Stimulated activated CD4-positive, alpha-beta T cell treated with anti-CD3 and anti-CD28 coated beads, Interleukin-12 subunit alpha, Interleukin-12 subunit beta, amount 100 ng/mL, for 48 hours (primary cell): ENCODE measurements at places on chromosomes 3 and 15.

- no peak for DNase-seq
Measured at GRCh38 chr3:64187065-64187959, 38.0 kb downstream of the PRICKLE2 start.

GRCh38 chr3:42412526-42413155, 2.2 kb upstream of the LYZL4 start:
- no peak for DNase-seq

GRCh38 chr3:72017935-72018334, 233.0 kb upstream of the PROK2 start:
- no peak for DNase-seq

DNA sequence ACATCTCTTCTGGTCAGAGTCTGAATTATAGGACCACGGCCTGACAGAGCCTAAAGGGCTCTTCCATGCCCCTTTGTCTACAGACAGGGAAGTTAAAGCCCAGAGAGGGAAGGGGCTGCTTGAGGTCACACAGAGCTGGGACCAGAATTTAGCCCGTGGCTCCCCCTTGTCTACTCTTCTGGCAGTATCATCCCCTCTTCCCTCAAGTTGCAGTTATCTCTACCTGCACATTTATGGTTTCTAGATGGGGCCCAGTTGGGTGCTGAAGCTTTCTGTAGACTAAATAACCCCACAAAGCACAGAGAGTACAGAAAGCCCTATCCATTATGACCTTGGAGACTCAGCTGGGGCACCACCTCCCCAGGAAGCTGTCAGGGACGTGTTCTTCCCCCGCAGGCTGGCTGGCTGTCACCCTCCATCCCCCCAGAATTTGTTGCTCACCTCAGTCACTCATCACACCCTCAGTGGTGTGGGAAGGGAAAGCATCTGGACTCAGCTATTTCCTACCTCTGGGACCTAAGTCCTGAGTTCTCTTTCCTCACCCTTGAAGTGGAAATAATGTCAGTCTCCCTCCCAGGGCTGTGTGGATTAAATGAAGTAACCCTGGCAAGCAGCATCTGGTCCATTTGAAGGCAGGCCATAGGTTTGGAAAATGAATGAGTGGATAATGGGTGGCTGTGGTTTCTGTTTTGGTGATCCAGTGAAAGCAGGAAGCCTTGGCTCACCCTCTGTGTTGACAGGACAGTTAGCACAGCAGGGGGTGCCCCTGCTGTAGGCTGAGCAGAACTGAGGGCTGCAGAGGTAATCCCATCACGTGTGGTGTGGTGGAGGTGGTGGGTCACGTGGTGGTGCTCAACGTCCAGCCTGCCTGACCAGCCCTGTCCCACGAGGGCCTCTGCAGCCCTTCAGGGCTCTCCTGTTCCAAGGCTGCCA, 16.3 kb downstream of the ACOX2 start:
- no peak for DNase-seq

GRCh38 chr3:150251187-150252062, 156.7 kb upstream of the TSC22D2 start:
- no peak for DNase-seq

DNA sequence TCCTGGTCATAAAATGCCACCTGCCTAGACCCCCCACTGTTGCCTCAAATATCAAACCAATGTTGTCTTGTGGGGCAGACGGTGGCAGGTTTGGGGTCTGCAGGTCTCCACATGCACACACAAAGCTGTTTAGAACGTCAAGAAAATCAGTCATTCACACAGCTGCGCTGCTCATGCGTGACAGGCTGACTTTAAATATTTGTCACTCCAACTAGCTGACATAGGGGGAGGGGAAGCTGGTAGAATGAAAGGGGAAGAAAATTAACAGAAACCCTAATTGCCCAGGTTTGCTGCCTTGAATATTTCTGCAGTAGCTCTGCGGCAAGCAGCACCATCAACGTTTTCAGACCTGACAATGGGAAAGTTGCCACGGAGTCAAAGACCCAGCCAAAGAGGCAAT, 201.8 kb downstream of the ABHD5 start:
- DNase-seq, result no peak

GRCh38 chr3:5197022-5197421, 9.5 kb downstream of the EDEM1 start:
- DNase-seq, result no peak

DNA sequence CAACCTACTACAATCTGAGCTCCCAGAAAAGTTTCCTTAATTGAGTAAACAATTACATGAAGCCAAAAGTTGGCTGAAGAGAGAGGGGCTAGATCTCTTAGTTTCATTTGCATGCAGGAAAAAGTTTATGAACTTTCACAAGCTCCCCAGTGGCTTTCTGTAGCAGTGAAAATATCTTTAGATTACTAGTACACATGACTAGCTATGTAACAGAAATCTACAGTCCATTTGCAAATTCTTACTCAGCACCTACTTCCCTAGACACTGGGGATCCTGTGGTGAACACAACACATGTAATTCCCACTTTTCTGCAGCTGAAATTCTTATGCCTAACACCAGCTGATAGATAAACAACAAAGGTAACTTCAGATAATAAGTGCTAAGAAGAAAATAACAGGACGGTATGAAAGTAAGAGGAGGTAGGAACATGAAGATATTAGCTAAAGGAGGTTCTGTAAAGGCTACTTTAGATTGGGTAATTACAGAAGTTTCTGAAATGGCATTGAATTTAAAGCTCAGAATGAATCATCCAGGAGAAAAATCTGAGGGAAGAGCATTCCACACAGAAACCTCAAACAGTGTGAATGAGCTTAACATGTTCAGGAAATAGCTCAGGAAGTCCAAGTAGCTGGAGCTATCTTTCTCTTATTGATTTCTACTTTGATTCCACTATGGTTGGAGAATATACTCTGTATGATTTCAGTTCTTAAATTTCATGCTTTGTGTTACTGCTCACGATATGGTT, 204.8 kb downstream of the MAGI1 start:
- DNase-seq, result no peak

GRCh38 chr3:129278439-129278965, at the start of gene HMCES:
Gene HMCES, plus strand, starts transcription at chr3:129278870. Its CDS starts 863 bp downstream, at chr3:129279733.
- DNase-seq, result peak; percentile 89

- DNase-seq, result no peak
Measured at GRCh38 chr15:52783929-52784798, 6.0 kb downstream of the ONECUT1 start.

- no peak for DNase-seq
Measured at GRCh38 chr3:111666041-111666735, 71.0 kb upstream of the ZBED2 start.

DNA sequence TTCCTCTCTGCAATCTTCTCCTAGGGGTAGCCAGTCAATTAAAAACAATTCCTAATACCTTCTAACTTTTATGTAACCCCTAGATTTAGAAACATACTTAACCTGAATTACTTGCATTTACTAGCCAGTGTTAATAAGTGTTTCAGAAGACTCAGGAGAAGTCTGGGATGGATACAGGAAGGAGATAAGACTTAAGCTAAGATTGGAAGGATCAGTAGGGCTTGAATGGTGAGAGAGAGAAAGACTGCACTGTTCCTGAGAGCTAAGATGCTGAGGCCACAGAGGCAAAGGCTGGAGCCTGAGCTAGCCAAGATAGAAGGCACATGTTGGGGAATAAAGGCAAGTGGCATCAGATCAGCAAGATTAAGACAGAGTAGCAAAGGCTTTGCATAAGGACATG, 30.1 kb upstream of the CADPS start:
- DNase-seq, result no peak

- DNase-seq, result no peak
Measured at GRCh38 chr15:76898102-76898501, 7.0 kb downstream of the SCAPER start.

- no peak for DNase-seq
Measured at GRCh38 chr3:196240424-196240823, 24.1 kb downstream of the SLC51A start.

DNA sequence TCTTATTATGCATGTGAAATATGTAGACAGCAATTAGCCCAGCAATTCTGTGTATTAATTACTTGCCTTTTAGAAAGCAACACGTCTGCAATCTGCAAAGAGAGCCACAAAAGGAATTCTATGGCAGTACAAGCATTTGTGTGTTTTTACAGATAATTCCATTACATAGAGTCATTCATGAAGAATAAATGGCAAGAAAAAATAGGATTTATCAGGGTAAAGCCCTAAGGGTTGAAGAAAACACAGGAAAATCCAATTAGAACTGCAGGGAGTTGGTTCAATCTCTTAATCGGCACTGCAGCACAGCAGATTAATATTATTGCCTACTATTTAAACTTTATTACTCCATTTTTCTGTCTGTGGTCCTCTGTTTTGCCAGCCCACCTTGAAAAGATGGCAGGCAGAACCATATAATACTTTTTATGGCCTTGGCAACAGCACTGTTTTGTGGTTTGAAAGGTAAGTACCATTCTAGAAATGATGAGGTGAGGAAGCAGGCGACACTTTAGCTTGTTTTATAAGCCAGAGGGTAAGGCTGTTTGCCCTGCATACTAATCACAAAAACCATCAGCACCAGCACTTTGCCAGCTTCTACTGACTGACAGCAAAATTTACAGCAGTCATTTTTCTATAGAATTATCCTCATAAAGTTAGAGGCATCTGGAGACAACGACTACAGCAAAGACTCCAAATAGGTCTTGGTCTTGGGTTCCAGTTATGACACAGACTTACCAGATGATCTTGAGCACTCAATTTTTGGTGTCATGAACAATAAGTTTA, 638.2 kb upstream of the NAALADL2 start:
- no peak for DNase-seq

GRCh38 chr3:57026944-57027343, 33.5 kb upstream of the SPATA12 start:
- no peak for DNase-seq

- DNase-seq, result no peak
Measured at GRCh38 chr15:40929660-40930429, 705 bp downstream of the DLL4 start.

DNA sequence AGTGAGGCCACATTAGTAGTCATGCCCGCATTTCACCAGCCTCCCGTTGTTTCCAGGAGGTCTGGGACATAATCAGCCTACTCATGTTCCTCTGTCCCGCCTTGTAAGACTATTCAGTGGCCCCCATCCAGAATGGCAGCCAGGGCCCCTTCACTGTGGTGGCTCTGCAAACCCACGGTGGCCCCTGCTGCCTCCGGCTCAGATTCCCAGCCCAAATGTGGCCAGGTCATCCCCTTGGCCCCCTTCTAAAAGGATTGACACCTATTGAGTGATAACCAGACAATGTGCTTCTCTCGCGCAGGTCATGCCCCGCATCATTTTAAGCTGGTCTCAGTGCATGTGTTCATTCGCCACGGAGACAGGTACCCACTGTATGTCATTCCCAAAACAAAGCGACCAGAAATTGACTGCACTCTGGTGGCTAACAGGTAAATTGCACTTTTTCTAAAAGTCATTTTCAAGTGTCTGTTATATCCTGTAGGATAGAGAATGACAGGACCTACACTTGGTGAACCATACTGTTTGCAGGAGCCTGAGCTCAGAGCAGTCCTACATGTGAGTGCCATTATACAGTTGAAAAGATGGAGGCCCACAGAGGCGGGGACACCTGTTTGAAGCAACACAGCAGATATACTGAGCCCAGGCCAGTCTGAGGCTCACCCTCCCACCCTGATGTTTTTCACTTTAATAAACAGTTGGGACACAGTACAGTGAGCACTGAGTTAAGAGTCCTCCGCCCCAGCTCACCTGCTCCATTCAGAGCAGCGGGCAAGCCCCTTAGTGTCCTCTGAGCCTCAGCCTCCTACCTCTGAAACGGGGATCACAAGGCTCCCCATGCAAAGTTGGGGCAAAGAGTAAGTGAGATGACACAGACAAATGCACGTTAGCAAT, 47.7 kb downstream of the PXYLP1 start:
- DNase-seq, result no peak

- DNase-seq, result peak; percentile 31
Measured at GRCh38 chr3:186025161-186025560, 83.7 kb downstream of the ETV5 start.

GRCh38 chr15:78050441-78050809, 27.1 kb downstream of the TBC1D2B start:
- DNase-seq, result no peak

DNA sequence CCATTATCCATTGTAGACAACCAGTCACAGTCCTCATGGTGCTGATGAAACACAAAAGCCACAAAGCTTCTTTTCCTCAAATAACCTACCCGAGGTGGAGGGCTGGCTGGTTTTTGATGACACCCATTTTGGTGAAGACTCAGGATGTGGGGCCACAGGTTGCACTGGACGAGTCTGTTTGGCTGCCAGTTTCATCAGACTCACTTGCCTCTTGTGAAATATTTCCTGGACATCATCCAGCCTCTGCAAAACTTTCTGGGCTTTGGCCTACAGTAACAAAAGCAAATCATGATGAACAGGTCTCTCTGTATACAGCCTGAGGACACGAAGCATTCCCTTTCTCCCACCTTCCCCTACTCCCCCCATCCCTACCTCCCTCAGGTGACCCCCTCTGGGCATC, 42.2 kb downstream of the B3GNT5 start:
- DNase-seq, result no peak

GRCh38 chr3:9750556-9751411, 1.0 kb downstream of the OGG1 start:
- no peak for DNase-seq

- no peak for DNase-seq
Measured at GRCh38 chr3:68919000-68919399, 13.3 kb downstream of the TAFA4 start.

DNA sequence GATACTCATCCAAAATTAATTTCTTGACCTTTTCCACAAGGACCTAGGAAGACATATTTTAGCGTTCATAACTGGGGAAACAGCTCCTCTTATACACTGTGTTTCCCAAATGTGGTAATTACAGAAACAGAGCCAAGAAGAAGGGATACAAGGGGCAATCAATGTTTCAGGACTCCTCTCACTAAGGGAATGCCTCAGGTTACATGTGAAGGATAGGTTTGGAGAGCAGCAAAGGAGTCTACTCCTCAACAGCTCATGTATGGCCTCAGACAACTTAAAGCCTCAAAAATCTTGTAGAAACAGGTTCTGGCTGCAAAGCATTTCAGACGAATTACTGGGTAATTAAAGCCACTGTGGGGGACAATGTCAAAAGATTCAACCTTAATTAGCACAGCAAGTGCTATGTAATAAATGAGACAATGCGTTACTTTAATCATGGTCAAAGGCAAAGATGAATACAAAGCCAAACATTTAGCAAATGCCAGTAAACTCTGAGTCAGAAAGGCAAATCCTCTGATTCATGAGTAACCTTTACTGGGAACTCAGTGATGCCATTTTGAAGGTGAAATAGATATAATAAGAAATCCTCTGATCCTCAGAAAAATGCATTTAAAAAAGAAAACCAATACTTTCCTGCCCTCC, 1111.2 kb downstream of the TUSC7 start:
- no peak for DNase-seq
